ENCODE measurements at places on chromosomes 7 and 10.

GRCh38 chr7:95917634-95918033, 145.3 kb downstream of the DYNC1I1 start:
- no peak for DNase-seq

GRCh38 chr10:71193516-71193915, 18.9 kb upstream of the UNC5B start:
- DNase-seq = no peak

- DNase-seq = no peak
Measured at GRCh38 chr10:14040787-14041631, 289.7 kb downstream of the FRMD4A start.

GRCh38 chr7:154840086-154840485, 162.8 kb downstream of the PAXIP1 start:
- no peak for DNase-seq

DNA sequence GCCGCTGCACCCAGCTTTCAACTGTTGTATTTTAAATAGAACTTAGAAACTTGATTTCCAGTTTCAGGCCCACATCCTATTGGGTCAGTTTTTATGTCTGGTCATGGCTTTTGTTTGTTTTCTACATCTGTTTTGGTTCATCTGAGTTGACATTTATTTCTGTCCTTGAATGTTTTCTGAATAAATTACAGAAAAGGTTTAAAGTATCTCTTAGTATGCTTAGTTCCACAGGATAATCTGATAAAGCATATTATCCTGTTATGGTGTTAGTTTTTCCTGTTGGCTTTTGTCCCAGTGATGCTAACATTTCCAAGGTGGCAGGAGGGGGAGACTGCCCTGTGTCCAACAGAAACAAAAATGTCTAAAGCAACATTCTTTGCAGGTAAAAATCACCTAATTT, 733.2 kb downstream of the INHBA start:
- no peak for DNase-seq

DNA sequence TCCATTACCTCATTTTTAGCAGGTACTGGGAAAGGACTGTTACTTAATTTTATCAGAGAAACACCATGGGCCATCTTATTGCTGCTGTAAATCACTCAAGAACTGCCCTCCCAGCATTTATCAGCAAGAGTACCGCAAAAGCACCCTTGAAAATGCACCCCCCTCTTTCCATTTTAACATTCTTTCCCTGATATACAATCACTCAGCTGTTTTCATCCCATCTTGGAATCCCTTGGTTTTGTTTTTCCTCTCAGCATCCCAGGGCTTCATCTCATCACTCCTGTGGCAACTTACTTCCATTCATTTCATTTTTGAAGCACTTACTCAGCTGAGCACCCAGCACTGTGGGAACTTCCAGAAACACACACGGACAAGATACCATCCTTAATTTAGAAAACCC, 36.5 kb downstream of the RAPGEF5 start:
- DNase-seq = no peak

- DNase-seq = no peak
Measured at GRCh38 chr7:116271963-116272886, 61.9 kb downstream of the TES start.

DNA sequence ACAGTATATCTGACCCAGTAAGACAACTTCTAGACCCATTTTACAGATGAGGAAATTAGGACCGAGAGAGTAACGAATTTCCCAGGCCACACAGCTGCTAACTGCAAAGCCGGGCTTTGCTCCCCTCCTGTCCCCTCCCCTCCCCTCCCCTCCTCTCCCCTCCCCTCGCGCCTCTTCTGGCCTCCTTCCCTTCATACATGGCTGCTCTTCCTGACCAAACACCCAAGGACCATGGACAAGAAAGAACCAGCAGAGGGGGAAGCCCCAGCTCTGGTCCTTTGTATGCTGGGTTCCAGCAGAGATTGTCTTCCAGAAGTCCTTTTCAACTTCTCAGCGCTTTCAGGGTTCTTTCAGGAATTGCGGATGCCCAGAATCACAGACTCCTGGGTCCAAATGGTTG, 3.6 kb upstream of the TMEM72 start:
- no peak for DNase-seq

DNA sequence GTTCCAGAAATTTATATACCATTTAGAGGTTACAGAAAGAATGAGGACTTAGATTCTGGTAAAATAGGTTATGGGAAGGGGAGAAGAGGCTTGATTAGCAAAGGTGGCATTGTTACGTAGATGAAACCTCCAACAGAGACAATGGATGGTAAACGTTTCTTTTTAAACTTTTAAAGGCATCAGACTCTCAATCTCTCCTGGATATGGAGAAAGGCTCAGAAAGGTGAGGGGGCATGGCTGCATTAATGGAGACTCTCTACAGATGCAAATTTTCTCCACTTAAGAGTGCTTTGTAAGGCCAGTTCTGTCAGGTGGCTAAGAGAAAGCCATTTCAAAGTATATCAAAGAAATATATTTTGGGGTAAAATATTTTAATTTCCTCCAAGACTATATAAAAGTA, 240.9 kb upstream of the PTER start:
- DNase-seq = no peak

GRCh38 chr7:70322856-70323255, 724.6 kb downstream of the AUTS2 start:
- no peak for DNase-seq

DNA sequence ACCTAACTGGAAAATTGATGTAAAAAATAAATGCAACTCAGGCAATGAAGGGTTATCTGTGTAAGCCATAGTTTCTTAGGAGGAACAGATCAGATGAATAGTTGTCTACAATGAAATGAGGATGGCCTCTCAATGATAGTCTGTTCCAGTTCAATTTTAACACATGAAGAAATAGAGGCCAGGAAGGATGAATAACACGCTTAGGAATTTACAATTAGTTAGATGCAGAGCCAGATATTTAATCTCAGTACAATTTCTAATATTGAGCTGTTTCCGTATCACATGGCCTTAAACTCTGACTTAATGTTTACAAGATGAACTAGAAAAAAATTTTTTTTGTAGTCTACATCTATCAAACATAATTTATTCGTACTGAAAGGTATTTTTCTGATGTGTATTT, 176.6 kb downstream of the GALNT11 start:
- DNase-seq = no peak

DNA sequence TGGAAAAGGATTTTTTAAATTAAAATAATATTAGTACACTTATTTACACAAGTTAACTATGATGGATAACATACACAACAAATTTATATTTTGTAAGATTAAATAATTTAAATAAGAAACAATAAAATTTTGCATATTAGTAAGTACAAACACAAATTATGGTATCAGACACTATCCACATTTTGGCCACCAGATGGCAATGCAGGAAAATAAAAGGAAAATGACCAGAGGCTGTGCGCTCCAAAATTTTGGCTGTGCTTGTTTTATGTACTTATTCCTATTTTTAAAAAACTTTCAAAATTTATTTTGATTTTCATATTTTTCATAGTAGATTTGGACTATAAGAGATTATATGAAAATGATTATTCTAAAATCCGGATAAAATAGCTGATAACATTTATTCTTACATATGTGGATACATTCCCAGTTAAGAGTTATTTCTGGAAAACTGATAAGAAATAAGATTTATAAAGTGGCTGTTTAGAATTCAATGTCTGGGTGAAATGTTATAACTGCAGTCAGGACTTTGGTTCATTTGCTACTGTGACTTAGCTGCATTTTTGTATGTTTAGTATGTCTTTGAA, 274.7 kb upstream of the HGF start:
- no peak for DNase-seq

DNA sequence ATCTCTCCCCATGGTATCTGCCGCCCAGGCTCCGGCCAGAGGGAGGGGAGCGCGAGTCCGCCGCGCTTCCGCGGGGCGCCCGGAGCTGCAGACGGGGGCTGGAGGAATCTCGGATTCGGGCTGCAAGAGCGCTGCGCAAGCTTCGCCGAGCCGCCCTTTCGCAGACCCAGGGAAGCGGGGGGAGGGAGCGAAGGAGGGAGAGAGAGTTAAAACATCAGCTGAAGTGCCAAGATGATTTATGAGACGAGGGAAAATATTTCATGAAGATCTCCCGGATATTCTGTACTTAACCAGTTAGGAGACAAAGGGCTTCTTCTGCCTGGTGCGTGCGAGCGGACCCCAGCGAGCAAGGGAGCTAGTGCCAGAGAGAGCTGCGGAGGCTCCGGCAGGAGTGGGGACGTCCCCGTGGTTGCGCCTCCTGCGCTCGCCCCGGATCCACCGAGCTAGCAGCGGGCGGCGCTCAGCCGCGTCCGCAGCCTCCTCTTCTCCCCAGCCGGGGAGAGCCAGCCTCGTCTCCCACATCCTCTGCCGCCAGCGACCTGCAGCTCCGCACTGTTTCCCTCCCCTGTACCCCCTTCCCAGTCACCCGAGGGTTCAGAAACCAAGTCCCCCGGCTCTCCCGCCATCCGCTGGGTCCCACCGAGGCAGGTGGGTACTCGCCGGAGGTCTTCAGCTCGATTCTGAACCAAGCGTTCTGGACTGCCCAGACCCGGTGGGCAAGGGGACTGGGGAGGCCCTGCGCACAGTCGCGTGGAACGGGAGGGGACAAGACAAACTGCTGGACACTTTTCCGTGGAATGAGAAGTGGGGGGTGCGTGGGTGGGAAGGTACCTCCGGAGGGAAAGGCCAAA, 1.0 kb upstream of the PAX2 start:
- no peak for DNase-seq

- no peak for DNase-seq
Measured at GRCh38 chr10:43980313-43980712, 331.6 kb upstream of the ZNF32 start.

GRCh38 chr7:108278776-108279175, 148.6 kb upstream of the LAMB4 start:
- no peak for DNase-seq

GRCh38 chr7:113085781-113086390, 741 bp downstream of the GPR85 start:
- no peak for DNase-seq

DNA sequence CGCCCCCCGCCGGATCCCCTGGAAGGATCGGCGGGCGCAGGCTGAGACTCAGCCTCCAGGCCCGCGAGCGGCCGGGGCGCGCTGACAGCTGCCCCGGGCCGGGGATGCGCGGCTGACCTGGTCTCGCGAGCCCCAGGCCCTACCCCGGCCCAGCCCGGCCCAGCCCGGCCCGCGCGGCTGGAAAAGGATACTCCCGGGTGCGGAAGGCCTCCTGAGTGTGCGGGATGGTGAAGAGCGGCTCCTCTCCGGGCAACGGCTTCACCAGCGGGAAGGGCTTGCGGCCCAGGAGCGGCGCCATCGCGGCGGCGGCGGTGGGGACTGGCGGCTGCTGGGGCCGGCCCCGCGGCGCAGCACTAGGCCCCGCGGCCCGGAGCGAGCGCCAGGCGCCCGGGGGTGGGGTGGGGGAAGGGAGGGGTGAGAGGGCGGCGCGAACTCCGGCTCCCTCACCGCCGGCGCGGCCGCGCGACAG, 423 bp downstream of the BAZ1B start:
- peak; percentile 31 for DNase-seq

GRCh38 chr10:133159950-133160825, at the start of gene KNDC1:
KNDC1 (plus strand) TSS chr10:133160219; CDS start chr10:133160468, 249 bp downstream.
- no peak for DNase-seq

- no peak for DNase-seq
Measured at GRCh38 chr7:93933156-93933555, 11.6 kb downstream of the GNG11 start.

GRCh38 chr10:85599081-85599480, 767.5 kb downstream of the GRID1 start:
- DNase-seq = no peak

- no peak for DNase-seq
Measured at GRCh38 chr7:150838965-150839650, 13.2 kb upstream of the AOC1 start.

DNA sequence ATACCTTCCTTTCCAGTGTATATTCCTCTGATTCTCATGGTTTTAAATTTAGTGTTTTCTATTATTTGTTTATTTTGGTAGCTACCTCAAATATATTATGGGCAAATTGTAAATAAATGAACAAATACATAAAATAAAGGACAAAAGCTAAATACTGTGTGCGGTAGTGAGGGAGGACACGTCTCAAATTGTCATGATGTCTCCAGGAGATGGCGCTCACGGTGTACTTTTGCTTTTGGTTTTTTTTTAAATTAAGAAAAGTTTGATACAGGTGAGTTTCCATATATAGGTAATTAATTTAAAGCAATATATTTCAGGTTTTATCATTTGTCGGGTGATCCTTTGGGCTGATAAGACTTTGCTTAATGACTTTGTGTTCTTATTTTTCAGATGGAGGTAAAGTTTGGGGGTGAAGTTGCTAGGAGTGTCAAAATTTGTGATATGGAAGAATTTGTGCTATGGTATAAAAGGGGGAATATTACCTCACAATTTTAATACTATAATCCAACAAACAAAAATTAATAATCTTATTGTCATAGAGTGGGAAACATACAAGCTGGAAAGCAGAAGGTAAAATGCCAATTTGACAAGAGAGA, 68.4 kb upstream of the TMEM229A start:
- no peak for DNase-seq

DNA sequence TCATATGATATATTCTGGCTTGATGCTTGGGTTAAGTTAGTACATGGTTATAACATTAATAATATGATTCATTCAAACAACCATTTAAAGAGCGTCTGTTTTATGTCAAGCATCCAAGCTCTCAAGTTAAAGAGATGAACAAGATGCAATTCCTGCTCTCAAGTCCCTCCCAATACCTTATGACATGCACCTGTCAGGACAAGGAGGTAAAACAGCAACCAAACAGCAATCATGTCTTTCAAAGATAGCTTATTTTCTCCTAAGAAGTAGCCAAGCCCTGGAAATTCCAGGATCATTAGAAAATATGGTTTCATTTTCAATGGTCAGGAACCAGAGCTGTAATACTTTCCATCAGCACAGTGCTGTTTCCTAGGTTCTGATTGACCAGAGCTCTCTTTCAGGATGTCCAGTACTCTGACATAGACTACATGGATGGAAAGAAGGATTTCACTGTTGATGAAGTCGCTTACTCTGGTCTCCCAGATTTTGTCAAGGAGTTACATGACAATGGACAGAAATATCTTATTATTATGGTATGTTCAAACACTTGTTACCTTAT, 29.0 kb downstream of the MGAM2 start:
- DNase-seq = no peak

- DNase-seq = no peak
Measured at GRCh38 chr10:15163253-15163828, 5.2 kb downstream of the NMT2 start.

GRCh38 chr7:78171398-78171797, 372.8 kb downstream of the PHTF2 start:
- DNase-seq = no peak

GRCh38 chr10:17454161-17455014, at the start of gene ST8SIA6:
ST8SIA6 (minus strand) TSS chr10:17454595; CDS start chr10:17454255, 340 bp downstream.
- DNase-seq = no peak

DNA sequence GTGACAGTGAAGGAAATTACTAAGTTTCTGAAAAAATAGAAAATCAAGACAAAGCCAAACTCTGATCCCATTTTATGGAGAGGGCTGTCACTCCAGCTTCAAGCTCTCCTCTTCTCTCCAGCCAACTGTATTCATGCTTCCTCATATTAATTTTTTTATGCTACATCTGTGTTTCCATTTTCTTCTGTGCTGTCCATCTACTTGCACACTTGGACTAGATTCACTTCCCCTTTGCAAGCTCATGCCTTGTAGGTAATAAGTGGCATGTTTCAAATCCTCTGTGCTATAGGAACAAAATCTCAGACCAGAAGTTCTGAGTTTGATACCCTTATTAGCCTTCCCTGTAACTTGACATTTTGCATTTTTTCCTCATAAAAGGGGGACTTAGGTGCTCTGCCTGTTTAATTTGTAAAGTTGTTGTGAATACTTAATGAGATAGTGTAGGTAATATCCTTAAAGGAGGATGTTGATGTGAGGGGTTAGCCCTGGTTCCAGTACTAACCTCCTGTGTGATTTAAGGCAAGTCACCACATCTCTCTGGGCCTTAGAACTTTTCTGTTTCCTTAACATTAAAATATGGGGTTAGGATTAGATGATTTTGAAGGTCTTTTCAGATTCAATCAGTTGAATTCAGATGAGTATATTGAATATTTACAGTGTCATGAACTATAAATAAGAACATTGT, 358.8 kb downstream of the BBS9 start:
- no peak for DNase-seq

Measured in stimulated activated CD8-positive, alpha-beta memory T cell treated with anti-CD3 and anti-CD28 coated beads, Interleukin-15, amount 100 ng/mL, for 1 hour (primary cell).